ENCODE measurements at places on chromosomes 3 and 15.
A peak's percentile ranks its signal among the peaks of the same experiment; 100 is the strongest.

DNA sequence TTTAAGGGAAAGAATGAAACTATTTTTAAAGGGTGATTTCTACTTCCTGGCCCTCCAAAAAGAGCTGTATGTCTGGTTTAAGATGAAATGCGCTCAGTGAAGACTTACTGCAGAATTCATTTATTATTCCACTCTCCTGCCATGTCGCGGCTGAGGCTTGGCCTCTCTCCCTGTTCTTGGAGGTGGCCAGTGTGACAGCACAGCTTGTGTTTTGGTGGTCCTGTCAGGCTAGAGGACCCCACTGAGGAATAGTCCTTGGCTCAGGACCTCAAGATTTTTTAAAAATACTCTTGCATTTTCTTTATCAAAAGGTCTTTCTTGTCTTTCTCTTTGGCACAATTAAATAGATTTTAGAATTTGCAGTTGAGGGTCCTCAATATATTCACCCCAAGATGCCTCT lies 384.4 kb downstream of the LRTM1 start:
- DNase-seq, result no peak

GRCh38 chr3:178646186-178646862 lies 110.1 kb downstream of the KCNMB2 start:
- DNase-seq, result no peak

- peak; percentile 72 for DNase-seq
Measured at GRCh38 chr15:50886611-50887345, 21.7 kb upstream of the AP4E1 start.

DNA sequence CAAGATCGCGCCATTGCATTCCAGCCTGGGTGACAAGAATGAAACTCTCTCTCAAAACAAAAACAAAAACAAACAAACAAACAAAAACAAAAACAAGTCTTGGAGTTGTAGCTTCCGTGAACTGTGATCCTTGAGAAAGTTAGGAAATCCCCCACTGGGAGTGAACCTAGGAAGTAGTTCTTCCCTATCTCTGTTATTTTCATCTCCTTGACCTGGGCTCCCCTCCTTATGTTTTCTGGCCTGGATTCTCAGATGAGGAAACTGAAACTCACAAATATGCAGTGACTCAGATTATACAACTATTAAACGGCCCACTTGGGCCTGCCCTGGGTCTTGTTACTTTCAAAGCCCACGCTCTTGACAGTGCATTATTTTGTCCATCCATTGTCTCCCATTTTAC lies 29.7 kb downstream of the SAXO2 start:
- peak; percentile 45 for DNase-seq

DNA sequence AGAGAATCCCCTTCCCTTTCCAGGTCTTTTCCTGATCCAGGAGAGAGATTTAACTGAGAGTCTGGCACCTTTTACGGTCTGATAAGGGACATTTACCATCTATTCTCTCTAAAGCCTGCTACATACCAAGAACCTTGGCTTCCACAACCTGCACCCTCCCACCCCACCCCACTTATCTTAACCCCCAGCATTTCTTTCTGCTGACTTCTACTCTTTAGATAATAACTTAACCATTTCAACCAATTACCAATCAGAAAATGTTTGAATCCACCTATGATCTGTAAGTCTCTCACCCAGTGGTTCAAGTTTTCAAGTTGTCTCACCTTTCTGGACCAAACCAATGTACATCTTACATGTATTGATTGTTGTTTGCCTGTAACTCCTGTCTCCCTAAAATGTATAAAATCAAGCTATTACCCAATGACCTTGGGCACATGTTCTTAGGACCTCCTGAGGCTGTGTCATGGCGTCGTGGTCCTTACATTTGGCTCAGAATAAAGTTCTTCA lies 74.0 kb downstream of the MCF2L2 start:
- DNase-seq, result no peak

DNA sequence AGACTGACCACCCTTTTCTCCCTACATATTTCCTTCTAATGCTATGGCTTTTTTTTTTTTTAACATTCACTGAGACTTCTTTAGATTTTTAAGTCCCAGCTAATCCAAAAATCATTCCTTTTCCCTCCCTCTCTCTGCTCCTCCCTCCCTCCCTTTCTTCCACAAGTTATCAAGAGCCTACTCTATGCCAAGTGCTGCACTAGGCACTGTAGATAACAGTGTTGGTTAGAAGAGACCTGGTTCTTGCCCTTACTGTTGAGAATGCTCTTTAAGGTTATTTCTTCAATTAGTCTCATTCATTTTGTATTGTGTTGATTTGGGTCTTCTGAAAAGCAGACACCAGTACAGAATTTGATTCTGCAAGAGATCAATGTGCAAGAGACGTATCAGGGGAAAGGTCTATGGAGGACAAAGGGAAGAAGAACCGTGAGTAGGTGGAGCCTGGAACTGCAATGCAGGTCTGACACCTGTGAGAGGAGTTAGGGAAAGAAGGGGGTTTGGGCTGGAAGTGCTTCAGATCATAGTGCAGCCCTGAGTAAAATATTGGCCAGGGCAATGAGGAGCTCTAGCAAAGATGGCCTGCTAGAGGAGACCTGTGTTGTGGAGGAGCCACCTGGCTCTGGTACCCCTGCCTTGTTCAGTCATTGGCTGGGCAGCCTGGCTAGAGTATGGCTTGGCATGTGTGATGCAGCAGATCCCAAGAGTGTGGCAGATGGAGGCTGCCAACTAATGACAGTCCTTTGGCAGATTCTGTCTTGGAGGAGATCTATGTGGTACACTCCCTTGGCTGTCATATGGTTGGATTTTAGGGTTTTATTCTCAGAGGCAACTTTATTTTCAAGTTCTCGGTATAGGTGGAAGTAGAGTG lies 9.7 kb upstream of the PCOLCE2 start:
- no peak for DNase-seq

GRCh38 chr3:195028877-195029606 lies 241.9 kb downstream of the XXYLT1 start:
- peak; percentile 58 for DNase-seq

DNA sequence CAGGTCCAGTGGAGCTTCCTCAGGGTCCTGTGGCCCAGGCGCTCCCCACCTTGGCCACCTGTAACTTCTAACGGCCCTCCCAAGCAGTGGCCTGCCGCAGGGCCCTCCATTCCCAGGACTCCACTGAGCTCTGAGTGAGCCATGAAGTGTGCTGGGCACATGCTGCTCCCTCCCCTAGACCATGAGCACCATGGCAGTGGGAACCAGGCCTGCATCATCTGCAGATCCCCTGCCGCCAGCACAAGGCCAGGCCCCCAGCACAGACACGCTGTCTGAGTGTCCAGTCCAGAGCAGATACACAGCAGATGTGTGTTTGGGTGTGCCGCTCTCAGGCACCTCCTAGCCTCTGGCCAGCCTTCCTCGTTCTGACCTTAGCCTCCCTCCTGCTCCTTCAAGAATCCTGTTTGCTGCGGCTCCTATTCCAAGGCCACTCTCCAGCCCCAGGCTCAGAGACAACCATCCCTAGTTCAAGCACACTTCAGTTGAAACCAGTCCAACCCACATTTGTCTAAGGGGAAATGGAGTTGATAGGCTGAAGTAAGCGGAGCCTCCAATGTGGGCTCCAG lies 7.0 kb upstream of the KLF15 start:
- no peak for DNase-seq

- peak; percentile 88 for DNase-seq
Measured at GRCh38 chr15:94235646-94236045, 4.3 kb downstream of the MCTP2 start.

GRCh38 chr3:66395635-66396034 lies 105.2 kb downstream of the LRIG1 start:
- no peak for DNase-seq

DNA sequence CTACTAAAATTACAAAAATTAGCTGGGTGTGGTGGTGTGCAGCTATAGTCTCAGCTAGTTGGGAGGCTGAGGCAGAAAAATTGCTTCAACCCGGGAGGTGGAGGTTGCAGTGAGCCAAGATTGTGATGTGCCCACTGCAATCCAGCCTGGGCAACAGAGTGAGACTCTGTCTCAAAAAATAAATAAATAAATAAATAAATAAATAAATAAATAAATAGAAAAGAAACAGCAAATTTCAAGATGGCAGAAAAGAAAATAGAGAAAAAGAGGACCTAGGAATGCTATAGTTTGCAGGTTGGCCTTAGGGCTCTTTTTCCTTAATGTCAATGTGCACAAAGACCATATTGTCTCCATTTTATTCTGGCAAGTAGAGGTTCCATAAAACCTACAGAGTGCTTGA lies 28.2 kb downstream of the IQCF6 start:
- DNase-seq, result no peak

GRCh38 chr15:66650433-66650832 lies 51.6 kb upstream of the SMAD6 start:
- DNase-seq, result peak; percentile 83

GRCh38 chr3:50502584-50503423 lies 630 bp downstream of the CACNA2D2 start:
- no peak for DNase-seq

- DNase-seq, result no peak
Measured at GRCh38 chr15:85749261-85750151, 45.2 kb downstream of the KLHL25 start.
